ENCODE measurements at places on chromosomes 7 and 10. TPM values are rescaled to one million over a fixed set of nuclear protein-coding genes. Genes with fewer than 3 reads are reported as not detected.

GRCh38 chr7:134726581-134726980, 52.9 kb upstream of the CALD1 start:
- H3K36me3 ChIP-seq = no peaks in the 10 kb centered on the region
- H3K4me3 ChIP-seq = no peak overlapping the region
- peaks cover 12% of the 10 kb centered on the region for H3K27me3 ChIP-seq
- no peaks in the 10 kb centered on the region for H3K4me1 ChIP-seq
- no peak overlapping the region for H3K27ac ChIP-seq

- peaks cover 21% of the 10 kb centered on the region for H3K4me1 ChIP-seq
- no peak overlapping the region for H3K4me3 ChIP-seq
- H3K27me3 ChIP-seq = no peaks in the 10 kb centered on the region
- H3K27ac ChIP-seq = no peak overlapping the region
Observed at GRCh38 chr10:84499846-84500245, 171.5 kb downstream of the CCSER2 start.

GRCh38 chr7:80089366-80089765, 45.3 kb upstream of the GNAI1 start:
- H3K4me3 ChIP-seq = no peak overlapping the region
- DNase-seq = no peak
- no peaks in the 10 kb centered on the region for H3K27me3 ChIP-seq

Gene IGFBP1
- total RNA-seq = not detected

GRCh38 chr10:97686301-97686961, 610 bp downstream of the AVPI1 start:
- DNase-seq = no peak
- no peak overlapping the region for H3K27ac ChIP-seq
- no peaks in the 10 kb centered on the region for H3K36me3 ChIP-seq
- no peaks in the 10 kb centered on the region for H3K27me3 ChIP-seq
- H3K4me1 ChIP-seq = peaks cover 10% of the 10 kb centered on the region

Gene CYP26C1
- total RNA-seq = not detected

GRCh38 chr10:101597091-101597900, 9.2 kb downstream of the DPCD start:
- no peak overlapping the region for H3K4me3 ChIP-seq
- H3K4me1 ChIP-seq = no peaks in the 10 kb centered on the region
- H3K27me3 ChIP-seq = no peaks in the 10 kb centered on the region
- H3K27ac ChIP-seq = no peak overlapping the region
- H3K36me3 ChIP-seq = no peaks in the 10 kb centered on the region

GRCh38 chr10:113084031-113084430, 134.0 kb downstream of the TCF7L2 start:
- H3K27ac ChIP-seq = no peak overlapping the region
- H3K4me3 ChIP-seq = no peak overlapping the region
- DNase-seq = no peak
- H3K4me1 ChIP-seq = no peaks in the 10 kb centered on the region
- no peaks in the 10 kb centered on the region for H3K27me3 ChIP-seq

GRCh38 chr10:100370714-100371481, 23.9 kb downstream of the SCD start:
- H3K27ac ChIP-seq = no peak overlapping the region
- peak overlapping the region; percentile 78 for H3K4me3 ChIP-seq
- H3K4me1 ChIP-seq = peaks cover 22% of the 10 kb centered on the region
- H3K36me3 ChIP-seq = no peaks in the 10 kb centered on the region
- no peaks in the 10 kb centered on the region for H3K27me3 ChIP-seq
- peak; percentile 74 for DNase-seq

Gene C7orf33
- not detected for total RNA-seq

- peaks cover 24% of the 10 kb centered on the region for H3K4me1 ChIP-seq
- no peak for DNase-seq
- peaks cover 29% of the 10 kb centered on the region for H3K36me3 ChIP-seq
- H3K27me3 ChIP-seq = no peaks in the 10 kb centered on the region
Observed at GRCh38 chr7:127690806-127691205, 38.8 kb downstream of the SND1 start.

DNA sequence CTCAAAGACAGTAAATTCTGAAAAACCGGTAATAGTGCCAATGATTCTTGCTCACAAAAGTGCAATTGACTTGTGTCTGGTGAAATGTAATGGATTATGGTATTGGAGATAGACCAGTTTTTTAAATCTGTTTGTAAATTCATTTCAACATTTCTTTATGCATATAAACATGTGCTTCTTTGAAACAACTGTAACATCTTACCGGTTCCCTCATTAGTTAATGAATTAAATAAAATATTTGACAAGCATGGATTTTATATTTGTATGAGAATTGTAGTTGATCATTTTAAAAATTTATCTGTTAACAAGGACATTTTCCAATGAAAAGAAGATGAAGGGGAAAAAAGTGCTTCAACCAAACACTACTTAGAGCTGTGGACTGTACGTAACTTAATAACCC, 21.0 kb upstream of the APBB1IP start:
- H3K4me3 ChIP-seq = no peak overlapping the region
- no peak for DNase-seq
- H3K36me3 ChIP-seq = no peaks in the 10 kb centered on the region
- H3K27me3 ChIP-seq = no peaks in the 10 kb centered on the region

Gene SAMD9L
- 45.6 TPM for total RNA-seq

Gene PNLIPRP3
- total RNA-seq = not detected

DNA sequence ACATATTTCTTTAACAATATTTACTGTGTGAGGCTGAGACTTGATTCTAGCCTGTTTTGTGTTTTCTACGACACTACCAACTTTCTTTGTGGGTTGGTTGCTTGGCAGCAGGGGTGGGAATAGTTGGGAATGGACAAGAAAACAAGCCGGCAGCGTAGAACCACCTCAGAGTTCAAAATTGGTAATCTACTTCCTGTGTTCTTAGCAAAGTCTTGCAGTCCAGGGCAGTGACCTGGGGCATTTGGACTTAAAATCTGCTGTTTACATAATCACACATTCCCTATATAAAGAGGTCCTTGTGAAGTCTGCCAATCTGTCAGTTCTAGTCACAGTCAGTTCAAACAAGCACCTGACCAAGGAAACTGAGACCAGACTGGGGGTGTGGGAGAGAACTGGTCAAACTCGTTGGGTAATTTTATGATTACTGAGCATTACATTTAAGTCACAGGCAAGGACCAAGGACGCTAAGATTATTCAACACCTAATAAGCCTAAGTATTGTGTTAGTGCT, 167.9 kb downstream of the CPEB3 start:
- no peaks in the 10 kb centered on the region for H3K4me1 ChIP-seq
- H3K27ac ChIP-seq = no peak overlapping the region
- DNase-seq = no peak
- no peak overlapping the region for H3K4me3 ChIP-seq

- peaks cover 14% of the 10 kb centered on the region for H3K27me3 ChIP-seq
- no peaks in the 10 kb centered on the region for H3K4me1 ChIP-seq
- H3K36me3 ChIP-seq = no peaks in the 10 kb centered on the region
- H3K4me3 ChIP-seq = no peak overlapping the region
Observed at GRCh38 chr10:409408-410040, 274.3 kb downstream of the ZMYND11 start.
